ENCODE measurements at places on chromosomes 16 and 17.

DNA sequence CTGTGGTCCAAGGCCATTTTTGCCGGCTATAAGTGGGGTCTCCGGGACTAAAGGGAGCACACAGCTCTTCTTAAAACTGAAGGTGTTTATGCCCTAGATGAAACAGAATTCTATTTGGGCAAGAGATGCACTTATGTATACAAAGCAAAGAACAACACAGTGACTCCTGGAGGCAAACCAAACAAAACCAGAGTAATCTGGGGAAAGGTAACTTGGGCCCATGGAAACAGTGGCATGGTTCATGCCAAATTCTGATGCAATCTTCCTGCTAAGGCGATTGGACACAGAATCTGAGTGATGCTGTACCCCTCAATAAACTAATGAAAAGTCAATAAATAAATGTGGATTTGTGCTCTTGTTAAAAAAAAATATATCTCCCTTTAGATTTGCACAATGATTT is 20.2 kb upstream of the SHISA9 start:
- DNase-seq: no peak

DNA sequence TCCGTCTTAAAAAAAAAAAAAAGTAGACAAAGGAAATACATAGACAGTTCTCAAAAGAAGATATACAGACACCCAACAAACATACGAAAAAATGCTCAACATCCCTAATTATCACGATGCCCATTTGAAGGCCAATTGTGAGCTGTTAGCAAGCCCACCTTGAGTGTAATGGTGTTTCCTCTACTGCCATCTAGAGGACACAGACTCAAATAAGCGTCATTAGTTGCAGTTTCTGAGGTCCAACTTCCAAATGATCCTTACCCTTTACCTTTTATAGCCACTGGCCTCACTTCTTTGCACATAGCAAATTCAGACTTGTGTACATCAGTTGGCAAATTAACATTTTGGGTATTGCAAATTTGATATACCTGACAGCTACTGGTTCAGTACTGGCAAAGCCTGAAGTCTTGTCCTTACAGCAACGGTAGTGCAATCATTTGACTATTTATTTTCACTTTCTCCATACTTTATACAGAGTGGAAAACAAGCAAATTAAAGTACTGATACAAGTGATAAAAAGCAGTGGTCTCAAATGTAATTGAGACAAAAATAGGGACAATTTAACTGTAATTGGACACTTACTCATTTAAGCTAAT is 536.3 kb upstream of the EEF2KMT start:
- DNase-seq: no peak

- DNase-seq: peak; percentile 44
Observed at GRCh38 chr16:85253084-85253941, 141.0 kb upstream of the CIBAR2 start.

DNA sequence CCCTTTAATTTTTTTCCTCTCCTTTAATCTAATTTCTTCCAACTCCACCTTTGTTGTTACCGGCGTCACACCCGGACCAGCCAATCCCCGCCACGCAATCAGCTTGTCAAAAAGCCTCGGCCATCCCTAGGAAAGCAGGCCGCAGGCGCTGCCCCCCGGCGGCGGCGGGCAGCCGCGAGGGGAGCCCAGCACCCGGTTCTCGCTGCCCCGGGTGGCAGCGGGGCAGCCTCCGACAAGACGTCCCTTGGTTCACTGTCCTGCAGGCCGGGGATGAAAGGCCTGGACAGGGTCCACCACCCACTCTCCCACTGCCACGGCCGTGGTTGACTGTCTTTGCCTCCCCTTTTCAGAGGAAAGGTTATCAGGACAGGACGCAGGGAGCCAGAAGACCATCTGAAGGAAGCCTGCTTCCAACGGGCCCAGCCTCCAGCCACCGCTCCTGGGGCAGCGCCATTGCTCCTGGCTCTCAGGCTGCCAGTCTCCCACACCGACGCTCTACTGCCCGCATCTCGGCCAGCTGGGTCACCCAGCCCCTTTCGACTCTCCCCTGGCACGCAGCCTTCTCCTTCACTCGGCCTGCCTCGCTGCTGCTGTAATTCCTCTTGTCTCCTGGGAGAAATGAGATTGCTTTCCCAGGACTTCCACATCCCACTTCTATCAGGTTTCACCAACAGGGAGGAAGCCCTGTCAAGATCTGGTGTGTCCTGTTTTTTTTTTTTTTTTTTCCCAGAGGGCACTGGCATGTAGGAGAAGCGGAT is 2.8 kb upstream of the UBTF start:
- DNase-seq: peak; percentile 87

- DNase-seq: peak; percentile 89
Observed at GRCh38 chr17:29615492-29616299, 7.0 kb downstream of the CORO6 start.

DNA sequence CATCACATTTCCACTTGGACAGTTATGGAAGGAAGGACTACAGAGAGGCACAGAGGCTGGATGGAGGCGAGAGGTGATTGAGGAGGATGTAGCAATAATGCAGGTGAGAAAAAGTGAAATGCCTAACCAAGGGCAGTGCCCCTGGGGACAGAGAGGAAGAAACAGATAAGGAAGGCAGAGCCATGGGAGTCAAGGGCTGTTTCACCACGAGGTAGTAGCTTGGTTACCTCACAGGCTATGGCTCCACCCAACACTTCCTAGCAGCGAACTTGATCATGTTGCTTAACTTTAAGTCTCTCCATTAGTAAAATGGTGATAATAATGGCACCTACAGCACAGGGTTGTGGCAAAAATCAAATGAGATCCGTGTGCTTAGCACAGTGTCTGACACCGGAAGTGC is 83.9 kb downstream of the YPEL2 start:
- DNase-seq: no peak

DNA sequence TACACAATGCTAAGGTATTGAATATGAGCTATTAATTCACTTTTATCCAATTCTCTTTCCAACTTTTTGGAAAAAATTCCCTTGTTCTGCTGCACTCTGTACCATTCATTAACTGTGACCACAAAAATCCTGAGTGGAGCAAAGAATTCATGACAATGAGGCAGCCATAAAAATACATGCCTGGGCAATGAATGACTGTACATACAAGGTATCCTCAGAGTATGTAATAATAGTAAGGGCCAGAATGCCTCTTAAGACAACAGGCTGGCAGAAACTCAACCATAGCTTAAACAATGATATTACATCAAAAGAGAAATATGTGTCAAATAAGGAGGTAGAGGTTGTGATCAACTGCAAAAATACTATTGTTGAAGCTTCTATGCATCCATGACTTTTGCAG is 74.7 kb upstream of the CA10 start:
- DNase-seq: no peak

DNA sequence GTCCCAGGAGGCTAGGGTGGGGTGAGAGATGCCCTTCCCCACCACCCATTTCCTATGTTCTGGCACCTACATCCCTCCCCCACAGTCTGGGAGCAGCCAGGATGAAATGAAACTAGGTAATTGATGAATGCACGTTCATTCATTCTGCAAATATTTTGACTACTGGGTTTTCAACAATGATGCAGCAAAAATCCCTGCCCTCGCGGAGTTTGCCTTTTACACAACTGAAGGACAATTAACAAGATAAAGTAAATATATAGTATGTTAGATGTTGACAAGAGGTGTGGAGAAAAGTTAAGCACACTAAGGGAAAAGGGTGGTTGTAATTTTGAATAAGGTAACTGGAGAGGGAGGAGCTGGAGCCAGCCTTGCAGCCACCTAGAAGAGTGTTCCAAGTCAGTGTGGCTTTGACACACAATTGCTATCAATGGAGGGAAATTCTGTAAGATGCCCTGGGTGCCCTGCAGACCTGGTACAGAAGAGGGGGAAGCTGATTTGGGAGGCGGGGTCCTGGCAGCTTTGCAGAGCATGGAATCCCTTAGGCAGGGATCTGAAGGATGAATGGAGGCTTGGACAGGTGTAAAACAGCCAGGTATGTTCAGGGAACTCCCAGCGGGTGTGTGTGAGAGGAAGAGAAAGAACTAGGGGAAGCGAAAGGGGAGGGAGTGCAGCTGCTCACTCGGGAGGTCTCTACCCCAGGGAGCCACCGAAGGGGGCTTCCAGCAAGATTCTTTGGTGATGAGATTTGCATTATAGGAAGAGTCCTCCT is 2.5 kb downstream of the TMEM92 start:
- no peak for DNase-seq

GRCh38 chr16:71205482-71206131 is 24.9 kb downstream of the HYDIN start:
- DNase-seq: peak; percentile 29

- DNase-seq: no peak
Observed at GRCh38 chr16:72409423-72409822, 237.5 kb upstream of the PMFBP1 start.

- no peak for DNase-seq
Observed at GRCh38 chr16:52781005-52781630, 234.2 kb upstream of the TOX3 start.

DNA sequence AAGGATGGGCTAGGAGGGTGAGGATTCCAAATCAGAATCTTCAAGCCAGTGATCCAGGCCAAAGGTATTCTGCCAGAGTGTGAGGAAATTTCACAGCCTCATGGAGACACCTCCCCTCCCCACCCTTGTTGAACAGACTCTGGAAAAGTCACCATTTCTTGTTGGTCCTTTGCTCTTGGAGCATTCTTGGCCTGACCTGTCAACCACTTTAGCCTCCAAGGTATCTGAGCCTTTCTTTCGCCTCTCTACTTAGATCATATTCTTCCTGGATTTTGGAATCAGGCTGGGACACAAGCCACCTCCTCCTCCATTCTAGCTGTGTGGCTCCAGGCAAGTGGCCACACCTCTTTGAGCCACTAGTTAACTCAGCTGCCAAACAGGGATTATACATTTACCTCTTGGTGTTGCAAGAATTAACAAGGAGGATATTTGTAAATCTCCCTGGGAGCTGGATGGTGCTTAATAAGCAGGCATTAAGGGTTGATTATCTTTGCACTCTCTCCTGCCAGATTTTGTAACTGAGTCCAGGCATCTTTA is 193.5 kb downstream of the WWOX start:
- no peak for DNase-seq

DNA sequence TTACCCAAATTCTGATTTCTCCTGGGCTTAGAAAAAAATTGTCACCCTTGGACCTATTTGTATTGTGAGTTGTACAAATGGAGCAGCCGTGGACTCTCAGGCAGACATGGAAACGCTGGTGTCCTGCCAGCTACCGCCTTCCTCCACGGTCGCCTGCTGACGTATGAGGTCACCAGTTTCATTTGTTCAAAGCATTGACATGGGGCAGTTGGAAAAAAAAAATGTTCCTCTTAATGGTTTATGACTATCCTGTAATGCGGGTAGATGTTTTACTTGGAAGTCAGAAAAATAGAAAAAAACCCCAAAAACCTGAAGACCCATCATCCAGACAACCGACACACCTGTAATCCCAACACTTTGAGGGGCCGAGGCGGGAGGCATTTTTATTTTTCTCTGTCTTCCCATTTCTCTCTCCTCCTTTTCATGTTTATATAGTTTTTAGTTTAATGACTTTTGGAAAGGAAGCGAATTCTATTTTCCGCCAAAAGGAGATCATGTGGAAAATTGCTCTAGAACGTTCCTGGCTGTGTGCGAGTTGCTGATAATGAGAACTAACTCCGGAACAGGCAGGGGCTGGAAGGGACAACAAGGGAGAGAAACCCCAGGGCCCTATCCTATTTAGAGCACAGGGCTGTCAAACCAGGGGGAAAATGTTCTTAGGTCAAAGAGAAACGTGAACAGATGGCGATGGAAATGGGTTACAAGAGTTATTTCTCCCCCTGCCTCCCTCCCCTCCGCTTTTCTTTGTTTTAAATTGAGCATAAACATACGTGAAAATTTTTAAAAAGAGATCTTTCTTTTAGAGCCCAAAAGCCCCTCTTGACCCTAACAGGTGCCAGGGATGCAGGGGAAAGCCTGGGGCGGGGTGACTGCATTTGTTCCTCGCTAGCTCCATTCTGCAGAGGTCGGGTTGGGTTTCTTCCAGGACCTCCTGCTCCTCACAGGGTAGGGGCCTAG is 13.7 kb downstream of the DNAH17 start:
- peak; percentile 47 for DNase-seq

DNA sequence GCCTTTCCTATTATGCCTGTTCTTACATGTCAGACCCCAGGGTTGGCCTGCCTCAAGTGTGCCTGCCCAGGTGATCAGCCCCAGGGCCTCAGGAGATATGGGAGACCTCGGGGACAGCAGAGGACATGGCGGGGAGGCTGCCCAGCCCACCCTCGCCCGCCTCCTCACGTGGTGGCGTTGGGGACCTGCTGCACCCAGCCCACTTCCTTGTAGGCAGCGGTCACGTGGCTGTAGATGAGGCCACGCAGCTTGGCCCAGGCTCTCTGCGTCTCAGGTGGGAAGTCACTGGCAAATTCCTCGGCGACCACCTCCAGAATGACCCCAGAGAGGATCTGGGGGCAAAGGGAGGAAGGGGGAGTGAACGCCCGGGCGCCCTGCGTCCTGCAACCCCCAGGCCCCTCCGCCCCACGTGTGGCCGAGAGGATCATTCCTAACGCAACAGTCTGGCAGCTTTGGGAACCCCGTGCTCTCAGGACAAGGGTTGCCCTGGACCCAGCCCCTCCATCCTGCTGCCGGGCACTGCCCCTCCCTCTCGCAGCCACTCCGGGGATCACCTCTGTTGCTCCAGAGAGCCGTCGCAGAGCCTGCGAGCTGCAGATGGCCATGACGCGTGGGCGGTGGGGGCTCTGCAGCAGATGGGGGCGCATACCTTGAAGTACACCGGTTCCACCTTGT is 6.6 kb downstream of the CYGB start:
- DNase-seq: no peak

DNA sequence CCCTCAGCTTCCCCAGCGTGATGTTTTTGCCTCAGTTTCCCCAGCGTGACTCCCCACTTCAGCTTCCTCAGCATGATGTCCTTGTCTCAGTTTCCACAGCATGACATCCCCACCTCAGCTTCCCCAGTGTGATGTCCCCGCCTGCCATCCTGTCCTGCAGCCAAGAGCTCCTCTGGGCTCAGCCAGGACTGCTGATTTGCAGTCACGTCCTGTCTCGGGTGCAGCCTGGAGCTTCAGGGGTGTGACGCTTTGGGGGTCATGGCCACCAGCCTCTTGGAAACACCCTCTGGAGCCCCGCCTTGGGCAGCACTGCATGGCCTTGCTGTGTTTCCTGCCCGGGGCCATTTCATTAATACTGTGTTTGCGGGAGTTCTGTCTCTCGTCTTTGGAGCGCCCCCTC is 16.5 kb upstream of the NUDT16L1 start:
- no peak for DNase-seq

DNA sequence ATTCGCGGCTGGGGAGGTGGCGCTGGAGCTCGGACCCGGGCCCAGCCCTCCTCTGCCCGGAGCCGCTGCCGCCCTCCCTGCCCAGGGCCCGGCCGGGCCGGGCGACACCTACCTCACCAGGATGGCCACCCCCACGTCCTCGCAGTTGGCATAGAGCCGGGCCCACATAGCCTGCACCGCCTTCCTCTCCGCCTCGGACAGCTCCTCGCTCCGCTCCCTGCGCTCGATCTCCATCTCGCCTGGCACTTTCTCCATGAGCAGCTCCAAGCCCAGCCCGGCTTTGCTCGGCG is 276 bp downstream of the CYGB start:
- DNase-seq: no peak

- no peak for DNase-seq
Observed at GRCh38 chr16:53950677-53951076, 246.7 kb downstream of the FTO start.

DNA sequence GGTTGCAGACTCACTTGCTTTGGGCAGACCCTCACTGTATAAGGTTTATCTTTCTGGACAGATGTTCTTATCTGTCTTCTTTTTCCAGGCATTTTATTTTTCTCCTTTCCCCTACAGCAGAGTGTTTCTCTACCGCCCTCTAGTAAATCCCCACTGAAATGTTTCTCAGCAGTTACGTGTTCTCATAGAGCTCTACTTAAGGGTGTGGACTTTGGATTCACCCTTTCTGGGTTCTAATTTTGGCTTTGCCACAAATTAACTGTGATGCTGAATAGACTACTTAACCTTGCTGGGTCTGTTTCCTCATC is 2.0 kb downstream of the ADAT1 start:
- DNase-seq: no peak
